ENCODE measurements at places on chromosomes 2 and 18.
A peak's percentile ranks its signal among the peaks of the same experiment; 100 is the strongest.

DNA sequence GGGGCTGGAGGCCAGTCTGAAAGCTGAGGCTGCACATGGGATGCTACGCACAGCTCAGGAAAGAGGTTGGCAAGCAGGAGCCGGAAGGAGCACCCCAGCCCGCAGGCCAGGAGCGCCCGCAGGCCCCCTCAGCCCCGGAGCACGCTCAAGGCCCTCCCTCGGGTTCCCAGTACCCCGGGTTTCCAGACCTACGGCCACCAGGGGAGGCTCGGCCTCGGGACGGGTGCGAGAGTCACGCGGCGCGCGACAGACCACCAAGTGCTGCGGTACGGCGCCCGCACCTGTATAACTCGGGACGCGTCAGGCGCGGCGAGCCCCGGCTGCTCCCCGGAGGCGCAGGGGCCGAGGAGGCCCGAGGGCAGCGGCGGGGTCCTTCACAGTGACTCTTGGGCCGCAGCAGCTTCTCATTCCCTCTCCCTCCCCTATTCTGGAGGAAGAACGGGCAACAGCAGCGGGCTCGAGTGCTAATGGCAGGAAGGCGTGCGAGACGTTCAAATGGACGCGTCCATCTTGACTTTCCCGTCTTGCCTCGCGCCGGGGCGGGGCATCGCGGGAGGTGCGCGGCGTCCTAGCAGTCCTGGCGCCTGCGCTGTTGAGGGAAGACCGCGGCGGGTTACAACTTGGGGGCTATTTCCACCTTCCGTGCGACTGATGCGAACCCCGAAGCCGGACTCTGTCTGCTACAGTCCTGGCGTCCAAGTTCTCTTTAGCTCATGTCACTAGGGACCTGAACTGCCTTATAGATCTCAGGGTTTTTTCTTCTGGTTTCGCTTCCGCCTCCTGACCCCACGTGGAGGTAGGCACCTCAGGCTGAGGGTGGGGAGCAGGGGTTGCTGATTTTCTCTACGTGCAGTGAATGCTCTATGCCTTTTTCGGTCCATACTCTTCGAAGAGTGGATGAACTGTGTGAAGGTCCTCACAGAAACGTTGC lies at the start of gene ANAPC1:
TSS of gene ANAPC1 (minus strand) at position 533 of the 931 bp plus-strand sequence. CDS start 3,368 bp downstream, outside the sequence.
- peak; percentile 97 for ATAC-seq

- ATAC-seq: no peak
Measured at GRCh38 chr18:26082475-26082874, 7.9 kb downstream of the SS18 start.

- ATAC-seq: no peak
Measured at GRCh38 chr2:212730994-212731393, 192.4 kb upstream of the ERBB4 start.

DNA sequence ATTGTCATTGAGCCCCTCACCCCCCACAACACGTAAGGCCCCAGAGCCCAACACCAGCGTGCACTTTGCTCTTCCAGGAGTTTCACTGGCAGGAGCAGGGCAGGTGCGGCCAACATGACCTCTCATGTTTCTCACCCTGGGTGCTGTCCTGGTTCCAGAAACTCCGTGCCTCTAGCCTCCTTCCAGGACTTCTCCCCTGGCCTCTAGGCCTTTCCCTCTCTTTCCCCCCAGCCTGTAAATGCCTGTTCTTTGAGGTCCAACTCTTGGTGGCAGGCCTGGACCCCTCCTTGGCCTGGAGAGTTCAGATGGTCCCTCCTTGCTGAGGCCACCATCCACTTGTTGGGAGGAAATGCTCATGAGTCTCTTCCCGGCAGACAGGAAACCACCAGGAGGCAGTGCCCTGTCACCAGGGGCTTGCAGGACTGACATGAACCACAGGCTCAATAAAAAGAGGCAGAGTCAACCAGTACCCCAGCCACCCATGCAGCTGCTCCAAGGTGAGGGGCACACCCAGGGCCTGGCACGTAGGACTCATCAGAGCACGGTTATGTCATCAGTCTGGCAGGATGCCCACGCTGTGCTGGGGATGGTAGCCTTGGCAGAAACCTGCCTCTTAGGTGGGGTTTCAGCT lies 1.5 kb downstream of the MALL start:
- peak; percentile 53 for ATAC-seq

DNA sequence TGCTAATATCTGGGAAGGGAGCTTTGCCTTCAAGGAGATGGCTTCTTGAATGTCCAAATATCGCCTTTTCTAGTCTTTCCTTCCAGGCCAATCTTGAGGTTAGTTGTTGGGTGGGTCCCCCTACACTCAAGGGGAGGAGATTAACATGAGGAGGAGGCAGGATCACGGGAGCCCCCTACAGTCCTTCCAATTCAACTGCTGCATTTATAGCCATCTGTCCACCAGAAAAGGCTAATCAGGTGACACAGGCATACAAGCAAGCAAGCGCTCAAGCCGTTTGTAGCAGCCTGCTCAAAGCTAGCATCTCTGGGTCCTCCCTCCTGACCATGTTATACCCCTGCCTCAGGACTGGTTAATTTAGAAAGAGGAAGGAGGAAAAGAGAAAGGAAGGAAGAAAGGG lies 87.6 kb downstream of the MRPS9 start:
- no peak for ATAC-seq

GRCh38 chr18:59865241-59865986 lies 34.4 kb upstream of the PMAIP1 start:
- no peak for ATAC-seq

- ATAC-seq: peak; percentile 41
Measured at GRCh38 chr2:227888289-227888688, 16.9 kb downstream of the DAW1 start.

GRCh38 chr2:64393383-64394010 lies 60.5 kb upstream of the LGALSL start:
- ATAC-seq: no peak

DNA sequence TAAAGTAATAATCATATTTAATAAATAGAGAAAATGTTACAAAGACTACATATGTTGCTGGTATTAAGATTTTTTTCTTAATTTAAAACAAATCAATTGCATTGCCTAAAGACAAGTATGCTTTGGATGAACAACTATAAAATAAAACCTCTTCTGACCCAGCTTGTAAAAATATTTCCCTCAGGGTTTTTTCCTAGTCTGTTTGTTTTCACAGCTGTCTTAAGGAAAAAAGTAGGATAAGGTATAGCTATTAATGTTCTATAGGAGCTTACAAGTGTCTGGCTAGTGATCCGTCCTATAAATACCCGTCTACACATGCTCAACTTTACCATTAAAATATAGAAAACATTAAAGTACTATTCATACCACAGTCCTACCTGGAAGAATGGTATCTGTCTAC lies 97.1 kb downstream of the NOL10 start:
- no peak for ATAC-seq
